Caudate nucleus (tissue), 63 donors: ENCODE measurements at places on chromosomes 1 and 21.

GRCh38 chr1:170355267-170355801, 176.6 kb upstream of the GORAB start:
- DNase-seq, result no peak

- no peak for DNase-seq
These were observed 283.5 kb downstream of the C1orf94 start for GRCh38 chr1:34460193-34460592.

DNA sequence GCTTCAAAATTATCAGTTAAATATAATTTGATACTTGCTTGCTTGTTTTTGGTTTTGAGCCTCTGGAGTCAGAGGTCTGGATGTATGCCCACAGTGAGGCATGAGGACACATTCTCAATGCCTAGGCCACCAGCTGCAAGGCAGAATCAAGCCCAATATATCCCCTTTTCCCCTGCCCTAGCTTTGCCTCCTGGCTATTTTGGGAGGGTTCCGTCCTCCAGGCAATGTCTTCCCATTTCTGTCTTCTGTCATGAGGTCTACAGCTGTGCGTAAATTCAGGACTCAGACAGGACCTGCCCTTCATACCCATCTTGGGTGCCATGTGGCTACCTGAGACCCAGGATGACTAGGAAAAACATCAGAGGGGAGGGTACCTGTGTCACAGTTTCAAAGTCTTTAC, 19.2 kb downstream of the NRDC start:
- DNase-seq, result no peak

DNA sequence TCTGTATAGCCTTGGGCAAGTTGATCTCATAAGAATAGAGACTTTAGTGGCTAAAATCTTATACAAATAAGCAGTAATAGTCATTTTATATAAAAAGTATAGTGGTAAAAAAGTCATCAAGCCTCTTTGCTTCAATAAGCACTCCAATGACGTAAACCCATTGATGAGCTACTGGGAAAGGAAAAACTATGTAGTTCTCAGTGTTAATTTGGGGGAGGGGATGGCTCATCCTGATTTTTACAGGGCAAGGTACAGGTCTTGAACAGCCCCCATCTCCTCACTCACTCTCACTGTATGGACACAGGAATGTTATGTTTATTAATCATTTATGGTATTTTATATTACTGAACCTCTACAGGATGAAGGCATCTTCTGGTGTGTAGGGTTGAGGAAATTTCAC, 38.1 kb upstream of the CD55 start:
- no peak for DNase-seq

- no peak for DNase-seq
These were observed 26.3 kb upstream of the EPB41 start for GRCh38 chr1:28887835-28888682.

GRCh38 chr1:2121101-2121691, 71.0 kb downstream of the PRKCZ start:
- DNase-seq, result no peak

DNA sequence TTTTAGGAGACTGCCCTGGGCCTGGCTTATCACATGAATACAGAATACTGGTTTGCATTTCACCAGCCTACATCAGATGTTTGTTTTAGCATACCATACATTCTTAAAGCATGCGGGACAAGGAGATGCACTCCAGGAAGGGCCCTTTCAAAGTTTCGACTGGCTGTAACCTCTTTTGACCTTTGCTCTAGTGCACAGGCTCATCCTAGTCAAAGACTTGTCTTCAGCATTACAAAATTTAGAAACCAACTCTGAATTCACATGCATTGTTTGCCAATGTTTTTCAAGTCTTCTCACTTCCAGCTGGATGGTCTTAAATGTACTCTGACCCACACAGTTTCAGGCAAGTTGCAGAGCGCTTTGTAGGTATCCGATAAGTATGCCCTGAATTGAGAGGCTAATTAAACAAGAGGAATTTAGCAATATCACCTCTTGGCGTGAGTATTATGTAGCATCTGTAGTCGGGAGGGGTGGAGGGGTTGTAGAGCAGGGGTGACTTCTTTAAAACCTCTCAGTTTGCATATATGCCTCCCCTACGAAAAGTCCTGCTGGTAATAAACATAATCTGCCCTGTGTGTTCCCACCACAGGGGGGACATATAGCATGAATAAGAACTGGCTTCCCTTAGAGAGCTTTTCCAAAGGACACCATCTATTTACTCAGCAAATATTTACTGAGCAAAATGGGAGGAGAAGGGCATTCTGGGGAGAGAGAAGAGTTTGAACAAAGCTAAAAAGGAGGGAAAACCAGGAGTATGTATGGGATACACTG, 24.4 kb upstream of the AHCYL1 start:
- no peak for DNase-seq

GRCh38 chr1:246029616-246030015, 477.5 kb downstream of the SMYD3 start:
- no peak for DNase-seq

GRCh38 chr1:6815726-6816125, 30.5 kb downstream of the CAMTA1 start:
- no peak for DNase-seq

DNA sequence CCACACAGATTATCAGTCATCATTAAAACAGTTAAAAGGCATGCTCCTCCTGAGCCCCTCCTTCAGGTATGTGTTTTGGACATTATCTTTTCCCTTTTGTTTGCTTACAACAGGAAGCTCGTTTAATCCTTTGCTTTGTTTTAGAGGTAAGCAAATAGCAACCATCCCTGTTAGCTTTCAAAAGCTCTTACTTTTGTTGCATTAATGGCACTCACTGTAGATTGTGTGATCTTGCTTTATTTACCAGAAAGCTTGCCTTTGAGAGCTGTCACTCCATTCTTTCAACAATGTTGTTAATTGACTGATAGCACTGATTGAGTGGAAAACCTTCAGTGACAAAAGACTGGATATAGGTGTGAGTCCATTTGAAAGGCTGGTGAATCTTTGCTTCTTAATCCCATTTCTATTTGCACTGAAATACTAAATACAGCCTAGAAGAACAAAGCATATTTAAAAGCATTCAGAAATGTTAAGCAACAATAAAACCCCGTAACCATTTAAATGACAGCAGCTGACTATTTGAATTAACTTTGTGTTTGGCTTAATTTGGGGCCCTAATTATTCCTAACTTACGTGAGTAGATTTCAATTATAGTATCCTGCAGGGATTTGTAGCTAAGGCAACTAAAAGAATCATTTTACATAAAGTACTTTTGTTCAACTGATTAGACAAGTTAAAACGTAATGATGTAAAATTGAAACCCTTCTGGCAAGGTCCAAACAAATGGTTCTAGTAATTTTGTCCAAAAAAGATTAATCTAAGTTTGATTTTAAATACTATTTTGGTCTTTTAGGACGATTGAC, 48.3 kb downstream of the ADGRL2 start:
- no peak for DNase-seq

- peak; percentile 18 for DNase-seq
These were observed 138.7 kb downstream of the RUNX1 start for GRCh38 chr21:34910396-34910795.

DNA sequence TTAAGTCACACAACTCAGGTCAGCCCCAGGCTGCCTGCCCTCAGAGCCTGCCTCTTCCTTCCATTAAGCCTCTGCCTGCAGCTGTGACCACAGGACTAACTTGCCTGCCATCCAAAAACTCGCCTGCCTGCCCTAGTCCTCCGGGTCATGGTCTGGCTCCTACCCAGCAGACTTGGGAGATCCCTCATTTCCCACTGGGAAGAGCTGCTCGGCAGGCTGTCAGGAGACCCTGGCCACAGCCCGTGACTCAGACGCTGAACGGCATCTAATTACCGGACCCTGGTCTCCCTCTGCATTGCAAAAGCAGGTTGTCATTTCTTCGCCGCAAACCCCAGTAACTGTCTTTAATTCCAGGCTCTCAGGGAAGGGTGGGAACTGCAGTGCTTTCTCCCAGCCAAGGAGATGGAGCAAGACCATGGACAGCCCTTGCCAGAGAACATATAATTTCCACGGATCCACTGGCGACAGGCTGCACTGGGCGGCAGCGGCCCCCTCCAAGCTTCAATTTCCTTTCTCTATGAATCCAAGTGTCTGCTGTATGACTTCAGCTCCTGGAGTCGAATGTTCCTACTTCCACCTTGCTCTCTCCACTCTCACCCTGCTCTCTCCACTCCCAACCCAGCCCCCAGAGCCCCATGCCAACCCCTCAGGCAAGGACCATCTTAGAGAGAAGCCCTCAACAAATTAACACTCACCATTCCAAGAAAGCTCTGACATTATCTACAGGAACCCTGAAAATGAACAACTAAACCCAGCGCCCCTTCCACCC, 20.4 kb downstream of the OLFML2B start:
- no peak for DNase-seq

DNA sequence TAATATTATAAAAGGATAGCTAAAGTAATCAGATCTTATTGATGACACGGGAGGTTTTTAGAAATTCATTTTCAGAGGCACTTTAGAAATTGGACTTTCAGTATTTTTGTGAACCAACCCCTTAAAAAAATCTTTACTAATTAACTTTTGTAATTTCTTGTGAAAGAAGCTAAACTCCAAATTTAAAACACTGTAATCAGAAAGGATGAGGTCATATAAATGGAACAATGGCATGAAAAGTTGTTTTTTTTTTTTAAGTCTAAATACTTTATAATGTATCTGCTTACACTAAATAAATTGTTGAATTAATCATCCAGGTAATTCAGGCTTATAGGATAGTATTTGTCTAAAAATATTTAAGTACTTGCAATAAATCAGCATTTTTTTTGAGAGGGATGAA, 9.0 kb downstream of the ZBTB18 start:
- DNase-seq, result no peak

- no peak for DNase-seq
These were observed 6.0 kb downstream of the TNN start for GRCh38 chr1:175073633-175074032.

DNA sequence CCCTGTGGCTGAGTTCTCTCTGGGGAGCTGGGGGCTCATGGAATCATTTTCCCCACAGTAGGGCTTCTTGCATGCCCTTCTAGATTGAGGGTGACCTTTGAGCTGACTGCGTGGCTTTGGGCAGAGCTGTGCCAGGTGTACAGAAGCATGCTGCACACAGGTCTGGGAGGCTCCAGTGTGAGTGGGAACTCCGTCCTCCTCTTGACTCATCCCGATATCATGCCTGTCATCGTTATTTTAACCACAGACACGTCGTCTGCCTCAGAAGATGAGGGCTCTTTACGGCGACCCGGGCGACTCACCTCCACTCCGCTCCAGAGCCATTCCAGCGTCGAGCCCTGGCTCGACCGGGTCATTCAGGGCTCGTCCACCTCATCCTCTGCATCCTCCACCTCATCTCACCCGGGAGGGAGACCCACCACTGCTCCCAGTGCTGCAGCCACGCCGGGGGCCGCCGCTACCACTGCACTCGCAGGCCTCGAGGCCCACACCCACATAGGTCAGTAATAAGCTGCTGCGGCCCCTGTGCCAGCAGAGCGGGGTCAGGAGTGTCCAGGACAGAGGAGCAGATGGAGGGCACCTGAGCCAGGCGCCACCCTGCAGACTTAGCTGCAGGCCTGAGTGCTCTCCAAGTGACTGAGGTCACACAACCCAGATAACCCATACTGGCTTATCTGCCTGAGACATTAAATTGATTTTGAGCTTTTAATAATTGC, 39.8 kb downstream of the DIP2A start:
- no peak for DNase-seq

- peak; percentile 71 for DNase-seq
These were observed 1.1 kb upstream of the ADAMTS1 start for GRCh38 chr21:26846036-26846931.

GRCh38 chr1:64036549-64036948, 166.9 kb upstream of the UBE2U start:
- no peak for DNase-seq

- no peak for DNase-seq
These were observed 29.6 kb downstream of the DMRTA2 start for GRCh38 chr1:50393522-50394120.

GRCh38 chr1:107594536-107594935, 370.4 kb downstream of the VAV3 start:
- no peak for DNase-seq

DNA sequence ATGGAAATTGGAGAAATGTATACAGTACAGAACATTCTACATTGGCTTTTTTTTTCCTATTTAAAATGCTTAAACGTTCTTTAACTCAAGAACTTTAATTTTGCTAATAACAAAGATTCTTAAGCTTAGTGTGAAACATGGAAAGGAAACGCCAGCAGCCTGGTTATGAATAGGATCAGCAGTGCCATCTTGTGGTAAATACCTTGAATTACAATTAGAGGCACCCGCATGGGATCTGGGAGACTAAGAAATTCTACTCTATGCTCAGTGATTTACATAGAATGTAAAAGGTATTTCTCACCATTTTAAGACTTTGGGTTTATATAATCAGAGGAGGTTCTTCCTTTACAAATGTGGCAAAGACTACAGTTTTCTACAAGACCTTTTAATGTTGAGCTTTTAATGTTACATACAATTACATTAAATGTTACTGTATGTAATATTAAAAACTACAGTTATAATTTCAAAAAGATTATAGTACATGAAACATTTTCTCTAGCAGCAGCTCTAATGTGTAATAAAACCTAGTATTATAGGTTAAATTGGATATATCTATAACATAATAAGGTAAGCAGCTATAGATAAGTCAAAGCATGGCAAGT, 32.1 kb upstream of the APOBEC4 start:
- no peak for DNase-seq

- DNase-seq, result no peak
These were observed 36.3 kb downstream of the LRP8 start for GRCh38 chr1:53291574-53291973.

- DNase-seq, result no peak
These were observed 31.9 kb downstream of the MROH9 start for GRCh38 chr1:170967042-170967910.

GRCh38 chr1:97254731-97255463, 533.3 kb downstream of the PTBP2 start:
- no peak for DNase-seq

GRCh38 chr1:151905070-151905442, 4.3 kb downstream of the THEM4 start:
- DNase-seq, result no peak

- no peak for DNase-seq
These were observed 170.1 kb upstream of the IRF2BP2 start for GRCh38 chr1:234780112-234780511.

DNA sequence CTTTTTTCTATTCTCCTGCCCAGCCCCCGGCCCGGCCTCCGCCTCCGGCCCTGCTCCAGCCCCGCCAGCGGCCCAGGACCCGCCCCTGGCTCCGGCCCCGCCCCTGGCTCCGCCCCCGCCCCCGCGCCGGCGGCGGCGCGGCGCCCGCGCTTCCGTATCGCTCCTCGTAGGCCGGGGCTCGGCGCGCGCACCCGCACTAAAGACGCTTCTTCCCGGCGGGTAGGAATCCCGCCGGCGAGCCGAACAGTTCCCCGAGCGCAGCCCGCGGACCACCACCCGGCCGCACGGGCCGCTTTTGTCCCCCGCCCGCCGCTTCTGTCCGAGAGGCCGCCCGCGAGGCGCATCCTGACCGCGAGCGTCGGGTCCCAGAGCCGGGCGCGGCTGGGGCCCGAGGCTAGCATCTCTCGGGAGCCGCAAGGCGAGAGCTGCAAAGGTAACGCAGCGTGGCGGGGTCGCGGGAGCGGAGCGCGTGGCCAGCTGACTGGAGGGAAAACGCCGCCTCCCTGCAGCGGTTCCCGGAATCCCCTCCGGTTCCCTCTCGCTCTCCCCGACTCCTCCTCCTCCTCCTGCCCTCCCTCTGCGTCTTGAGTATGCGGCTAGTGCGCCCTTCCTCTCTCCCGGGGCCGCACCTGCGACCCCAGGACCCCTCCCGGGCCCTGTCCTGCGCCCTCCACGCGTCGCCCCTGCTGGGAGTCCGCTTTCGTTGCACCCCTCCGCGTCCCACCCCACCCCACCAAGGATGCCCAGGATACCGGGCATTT, at the start of gene IFNAR2:
Gene IFNAR2 (plus strand): TSS at position 155 of the 761 bp plus-strand sequence. CDS start 11,985 bp downstream, outside the sequence.
- peak; percentile 77 for DNase-seq

- no peak for DNase-seq
These were observed 599 bp upstream of the TMEM240 start for GRCh38 chr1:1540818-1541628.

GRCh38 chr1:219088778-219089557, 84.7 kb upstream of the LYPLAL1 start:
- DNase-seq, result no peak
